ENCODE measurements at places on chromosomes 4 and X.

GRCh38 chr4:166309286-166309685 lies 436.2 kb downstream of the TLL1 start:
- no peak for DNase-seq

GRCh38 chrX:21047034-21047455 lies 327.2 kb upstream of the CNKSR2 start:
- no peak for DNase-seq

DNA sequence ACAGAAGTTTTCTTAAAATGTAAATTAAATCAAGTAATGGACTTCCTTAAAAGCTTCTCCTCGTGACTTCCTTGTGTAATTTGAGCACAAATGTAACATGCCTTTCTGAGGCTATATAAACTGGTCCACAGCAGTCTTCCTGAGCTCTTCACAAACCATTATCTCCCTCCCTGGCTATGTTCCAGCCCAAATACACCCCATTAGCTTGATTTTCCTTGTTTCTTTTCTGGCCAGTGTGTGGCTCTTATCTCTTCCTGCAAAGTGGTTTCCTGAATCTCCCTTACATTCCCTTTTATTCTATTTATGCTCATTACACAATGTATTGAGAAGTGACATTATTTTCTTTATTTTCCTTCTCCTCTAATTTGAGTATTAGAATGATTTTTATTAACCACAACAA lies 1085.3 kb upstream of the PCDH10 start:
- no peak for DNase-seq

GRCh38 chr4:184357772-184358171 lies 116.6 kb downstream of the IRF2 start:
- no peak for DNase-seq

All from stimulated activated CD8-positive, alpha-beta memory T cell treated with anti-CD3 and anti-CD28 coated beads, Interleukin-7, amount 100 ng/mL, for 24 hours (primary cell).